Daoy (cell line): ENCODE measurements at places on chromosomes 3 and 15. TPM values are rescaled to one million over a fixed set of nuclear protein-coding genes. Genes with fewer than 3 reads are reported as not detected.

GRCh38 chr3:141632779-141633374 lies 105.2 kb upstream of the RNF7 start:
- no peak for DNase-seq

- no peak for DNase-seq
Measured at GRCh38 chr15:88833731-88834100, 30.5 kb downstream of the ACAN start.

GRCh38 chr3:172138193-172138537 lies 98.8 kb downstream of the FNDC3B start:
- DNase-seq, result no peak

DNA sequence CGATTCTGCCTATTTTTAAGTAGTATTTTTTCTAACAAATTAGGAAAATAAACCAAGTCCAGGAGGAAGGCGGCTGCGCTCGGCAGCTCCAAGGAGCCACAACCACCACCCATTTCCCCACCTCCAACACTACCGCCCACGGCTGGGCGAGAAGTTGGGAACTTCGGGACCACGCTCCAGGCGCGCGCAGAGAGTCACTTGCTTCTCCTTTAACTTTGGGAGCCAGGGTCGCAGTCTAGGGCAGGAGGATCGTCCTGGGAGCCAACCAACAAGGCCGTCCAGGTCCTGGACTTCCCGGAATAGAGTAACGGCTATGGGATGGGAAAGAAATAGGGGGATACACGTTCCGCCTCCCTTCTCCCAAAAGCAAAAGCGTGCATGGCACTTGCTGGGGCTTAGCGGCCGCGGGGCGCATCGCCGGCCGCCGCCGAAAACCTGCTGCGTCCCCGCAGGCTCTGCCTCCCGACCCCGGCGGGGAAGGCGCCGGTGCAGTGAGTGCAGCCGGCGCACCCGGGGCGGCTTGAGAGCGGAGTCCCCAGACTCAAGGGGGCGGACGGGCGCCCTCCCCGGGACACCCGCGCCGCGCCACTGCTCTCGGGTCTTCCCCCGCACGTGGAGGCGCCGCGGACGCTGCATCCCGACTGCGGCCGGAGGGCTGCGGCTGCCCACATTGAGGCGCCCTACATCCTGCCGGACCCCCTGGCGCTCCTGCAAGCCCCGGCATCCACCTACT lies 699 bp downstream of the MEGF11 start:
- peak; percentile 38 for DNase-seq

GRCh38 chr3:174192471-174192870 lies 666.7 kb upstream of the NAALADL2 start:
- DNase-seq, result no peak

DNA sequence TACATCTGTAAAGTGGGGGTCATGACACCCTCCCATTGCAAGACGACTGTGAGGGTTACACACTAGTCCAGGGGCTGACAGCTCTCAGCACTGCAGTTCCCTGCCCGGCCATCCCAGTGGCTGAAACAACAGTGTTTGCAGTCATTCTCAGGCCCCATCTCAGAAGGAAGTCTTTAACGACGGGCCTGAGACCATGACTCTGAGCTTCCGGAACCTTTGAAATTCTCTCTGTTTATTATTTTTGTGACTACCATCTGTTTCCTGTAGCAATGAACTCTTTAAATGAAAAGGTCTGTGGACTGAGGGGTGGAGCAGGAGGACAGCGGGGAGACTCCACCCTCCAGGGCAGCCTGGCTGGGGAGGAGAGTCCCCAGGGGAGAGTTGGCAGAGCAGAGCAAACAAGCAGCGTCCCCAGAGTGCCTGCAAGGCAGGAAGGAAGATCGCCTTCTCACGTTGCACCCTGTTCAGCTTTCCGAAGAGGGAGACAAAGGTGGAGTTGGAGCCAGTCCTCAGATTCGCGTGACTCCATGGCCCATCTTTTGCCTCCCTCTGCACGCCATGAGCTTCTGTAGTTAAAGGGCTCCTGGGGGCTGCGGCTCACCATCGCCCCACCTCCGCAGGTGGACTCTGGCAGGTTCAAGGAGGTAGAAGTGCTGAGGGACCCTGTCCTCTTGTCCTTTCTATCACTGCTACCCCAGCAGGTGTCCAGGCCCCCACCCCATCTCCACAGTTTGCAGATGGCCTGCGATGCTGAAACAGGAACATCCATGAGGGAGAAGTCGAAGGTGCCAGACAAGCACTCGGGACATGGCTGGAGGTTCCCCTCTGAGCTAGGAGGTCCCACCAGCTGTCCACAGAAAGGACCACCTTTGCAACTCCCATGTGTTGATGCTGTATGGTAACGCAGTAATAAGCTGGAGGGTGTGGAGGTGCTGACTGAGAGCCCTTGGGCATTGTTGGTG lies 525.8 kb upstream of the PROK2 start:
- peak; percentile 78 for DNase-seq

- peak; percentile 87 for DNase-seq
Measured at GRCh38 chr3:33211444-33211843, 7.2 kb downstream of the SUSD5 start.

GRCh38 chr3:62142331-62143085 lies 230.8 kb downstream of the FEZF2 start:
- no peak for DNase-seq

- no peak for DNase-seq
Measured at GRCh38 chr15:74826921-74827320, 494 bp downstream of the CPLX3 start.

GRCh38 chr3:57112206-57112605 lies 51.7 kb downstream of the SPATA12 start:
- no peak for DNase-seq

GRCh38 chr3:16058521-16058920 lies 116.0 kb upstream of the GALNT15 start:
- DNase-seq, result no peak

GRCh38 chr3:72974956-72975355 lies 21.7 kb upstream of the PPP4R2 start:
- no peak for DNase-seq

DNA sequence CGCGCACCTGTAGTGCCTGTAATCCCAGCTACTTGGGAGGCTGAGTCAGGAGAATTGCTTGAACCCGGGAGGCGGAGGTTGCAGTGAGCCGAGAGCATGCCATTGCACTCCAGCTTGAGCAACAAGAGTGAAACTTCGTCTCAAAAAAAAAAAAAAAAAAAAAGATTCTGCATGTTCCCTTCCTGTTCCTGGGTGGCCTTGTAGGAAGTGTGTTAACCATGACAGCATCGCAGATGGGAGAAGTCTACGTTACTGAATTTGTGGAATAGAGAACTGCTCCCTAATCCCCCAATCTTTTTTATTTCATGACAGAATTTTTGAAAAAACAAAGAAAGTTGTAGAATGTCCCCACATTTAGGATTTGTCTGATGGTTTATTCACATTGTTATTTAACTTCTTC lies 45.4 kb downstream of the FOXL2 start:
- DNase-seq, result no peak

- no peak for DNase-seq
Measured at GRCh38 chr15:59557581-59557980, 54.0 kb upstream of the GCNT3 start.

- DNase-seq, result peak; percentile 41
Measured at GRCh38 chr15:92810418-92811138, 89.5 kb upstream of the CHD2 start.

DNA sequence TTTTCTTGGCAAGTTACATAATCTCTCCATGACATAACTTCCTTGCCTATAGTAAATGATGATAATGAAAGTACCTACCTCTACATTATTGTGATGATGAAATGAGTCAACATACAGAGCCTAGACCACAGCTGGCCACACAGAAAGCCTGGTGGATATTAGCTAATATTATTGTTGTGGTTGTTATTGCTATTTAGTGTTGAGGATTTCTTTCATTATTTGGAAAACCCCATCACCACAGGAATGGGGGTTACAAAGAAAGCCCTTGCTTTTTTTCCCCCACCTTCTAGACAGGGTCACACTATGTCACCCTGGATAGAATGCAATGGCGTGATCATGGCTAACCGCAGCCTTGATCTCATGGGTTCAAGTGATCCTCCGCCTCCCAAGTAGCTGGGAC lies 125.0 kb downstream of the PDZRN3 start:
- DNase-seq, result peak; percentile 51

GRCh38 chr3:180179562-180179961 lies 142.8 kb upstream of the PEX5L start:
- no peak for DNase-seq

GRCh38 chr3:79086514-79086913 lies 681.3 kb downstream of the ROBO1 start:
- peak; percentile 45 for DNase-seq

GRCh38 chr3:114035896-114036295 lies 20.4 kb downstream of the CCDC191 start:
- DNase-seq, result no peak

RHOV gene
- 0.15 and 0.23 TPM in 2 replicates for total RNA-seq

CHDH gene
- 6.2 TPM in 2 replicates for total RNA-seq

THSD4 gene
- total RNA-seq, result 3.4 and 5.4 TPM in 2 replicates

TEX55 gene
- total RNA-seq, result not detected in 2 replicates

CD200R1 gene
- total RNA-seq, result 0.09 TPM in 1 of 2 replicates, not detected in the other

RPN1 gene
- total RNA-seq, result 391 and 442 TPM in 2 replicates

DNASE1L3 gene
- total RNA-seq, result not detected in 2 replicates

ADAMTSL3 gene
- 0.12 and 0.34 TPM in 2 replicates for total RNA-seq

THBS1 gene
- total RNA-seq, result 567 and 839 TPM in 2 replicates

USF3 gene
- 6.3 and 7.7 TPM in 2 replicates for total RNA-seq
